ENCODE measurements at places on chromosomes 12 and 14.

DNA sequence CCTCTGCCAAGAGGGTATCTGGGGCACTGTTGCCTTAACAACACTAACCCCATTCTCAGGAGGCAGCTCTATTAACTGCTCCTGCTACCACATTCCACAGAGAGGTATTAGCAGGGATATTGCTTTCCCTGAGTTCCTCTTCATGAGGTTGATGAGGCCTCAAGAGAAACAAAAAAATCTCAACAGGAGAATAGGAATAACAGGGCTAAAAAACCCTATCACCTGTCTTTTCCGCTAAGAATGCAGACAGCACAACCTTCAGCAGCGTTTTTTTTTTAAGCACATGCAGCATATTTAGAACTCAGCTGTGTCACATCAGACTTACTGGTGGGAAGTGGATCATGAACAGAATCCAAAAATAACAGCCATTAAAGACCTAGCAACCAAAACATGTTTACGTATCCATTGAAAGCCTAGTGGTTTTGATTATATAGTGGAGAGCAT, 29.2 kb downstream of the ATF7 start:
- DNase-seq: no peak

DNA sequence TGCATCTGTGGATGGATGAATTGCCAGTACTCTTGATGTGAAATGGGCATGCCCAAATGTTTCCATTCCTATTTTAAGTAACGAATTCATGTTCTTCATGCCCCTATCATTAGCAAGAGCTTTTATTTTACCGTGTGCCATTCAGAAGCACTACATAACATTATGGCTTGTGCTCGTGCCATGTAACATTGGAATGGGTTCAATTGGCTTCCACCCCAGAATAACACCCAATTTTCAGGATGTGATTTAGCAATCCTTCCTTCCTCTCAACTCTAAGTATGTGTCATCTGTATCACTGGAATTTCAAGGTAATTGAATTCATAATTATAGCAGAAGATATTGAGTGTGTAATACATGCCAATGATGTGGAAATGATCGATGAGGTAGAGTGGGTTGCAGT, 145.8 kb upstream of the TMPO start:
- DNase-seq: no peak

GRCh38 chr12:109772622-109773321, 59.1 kb downstream of the FAM222A start:
- no peak for DNase-seq

DNA sequence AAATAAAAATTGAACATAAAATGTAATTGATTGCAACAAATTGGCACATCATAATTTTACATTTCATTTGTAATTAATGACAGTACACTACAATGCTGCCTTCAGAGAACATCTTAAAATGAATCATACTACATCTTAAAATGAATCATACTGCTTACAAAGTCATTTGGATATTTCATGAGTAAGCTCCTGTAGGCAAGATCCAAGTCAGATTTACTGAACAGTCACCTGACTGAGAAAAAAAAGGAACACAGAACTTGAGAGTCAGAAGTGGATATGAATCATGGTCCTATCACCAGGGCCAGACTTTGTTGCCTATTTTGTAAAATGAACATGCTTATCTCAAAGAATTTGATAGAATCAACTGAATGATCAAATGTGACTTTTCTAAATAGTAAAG, 32.7 kb upstream of the FBLN5 start:
- DNase-seq: peak; percentile 23

DNA sequence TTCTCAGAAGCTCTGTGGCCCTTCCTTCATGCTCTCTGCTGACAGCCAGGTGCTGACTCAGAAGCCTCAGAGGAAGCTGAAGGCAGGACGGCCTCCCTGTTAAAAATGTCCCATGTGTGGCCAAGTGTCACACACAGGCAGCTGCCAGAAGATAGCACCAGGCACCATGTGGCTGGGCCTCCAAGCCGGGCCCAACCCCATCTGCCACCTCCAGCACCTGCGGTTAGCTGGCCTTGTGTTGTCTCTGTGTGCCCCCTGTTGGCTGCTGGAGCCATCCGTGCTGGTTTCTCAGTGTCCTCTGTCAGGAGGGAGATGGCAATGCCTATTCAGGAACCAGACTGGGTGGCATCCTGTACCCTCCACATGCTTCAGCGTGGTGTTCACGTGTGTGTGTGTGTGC, 63.2 kb downstream of the TSPAN11 start:
- DNase-seq: no peak

DNA sequence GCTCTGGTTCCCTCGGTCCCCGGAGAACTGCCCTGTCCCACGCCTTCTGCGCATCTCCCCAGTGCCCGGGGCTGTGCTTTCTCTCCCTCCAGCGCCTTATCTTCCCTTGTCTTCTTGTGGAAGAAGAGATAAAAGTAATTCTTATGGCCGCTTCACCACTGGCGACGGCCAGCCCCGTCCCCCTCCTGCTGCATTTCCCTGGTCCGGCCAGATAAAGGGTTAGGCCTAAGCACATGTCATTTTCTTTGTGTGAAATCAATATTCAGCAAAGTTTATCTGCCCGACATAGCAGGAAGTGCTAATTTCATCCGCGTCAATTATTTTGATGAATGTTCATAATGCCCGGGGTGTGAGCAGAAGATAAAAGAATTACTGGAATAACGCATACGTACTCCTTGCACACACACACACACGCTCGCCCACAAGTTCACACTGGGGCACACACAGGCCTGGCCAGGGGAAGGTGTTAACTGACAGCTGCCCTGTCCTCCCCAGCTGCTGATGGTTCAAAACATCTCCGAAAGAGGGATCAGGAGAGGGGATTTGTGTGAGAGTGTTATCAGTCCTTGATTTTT, 177.7 kb upstream of the LHX5 start:
- no peak for DNase-seq

- DNase-seq: no peak
Observed at GRCh38 chr12:67456431-67456901, 187.3 kb downstream of the CAND1 start.

DNA sequence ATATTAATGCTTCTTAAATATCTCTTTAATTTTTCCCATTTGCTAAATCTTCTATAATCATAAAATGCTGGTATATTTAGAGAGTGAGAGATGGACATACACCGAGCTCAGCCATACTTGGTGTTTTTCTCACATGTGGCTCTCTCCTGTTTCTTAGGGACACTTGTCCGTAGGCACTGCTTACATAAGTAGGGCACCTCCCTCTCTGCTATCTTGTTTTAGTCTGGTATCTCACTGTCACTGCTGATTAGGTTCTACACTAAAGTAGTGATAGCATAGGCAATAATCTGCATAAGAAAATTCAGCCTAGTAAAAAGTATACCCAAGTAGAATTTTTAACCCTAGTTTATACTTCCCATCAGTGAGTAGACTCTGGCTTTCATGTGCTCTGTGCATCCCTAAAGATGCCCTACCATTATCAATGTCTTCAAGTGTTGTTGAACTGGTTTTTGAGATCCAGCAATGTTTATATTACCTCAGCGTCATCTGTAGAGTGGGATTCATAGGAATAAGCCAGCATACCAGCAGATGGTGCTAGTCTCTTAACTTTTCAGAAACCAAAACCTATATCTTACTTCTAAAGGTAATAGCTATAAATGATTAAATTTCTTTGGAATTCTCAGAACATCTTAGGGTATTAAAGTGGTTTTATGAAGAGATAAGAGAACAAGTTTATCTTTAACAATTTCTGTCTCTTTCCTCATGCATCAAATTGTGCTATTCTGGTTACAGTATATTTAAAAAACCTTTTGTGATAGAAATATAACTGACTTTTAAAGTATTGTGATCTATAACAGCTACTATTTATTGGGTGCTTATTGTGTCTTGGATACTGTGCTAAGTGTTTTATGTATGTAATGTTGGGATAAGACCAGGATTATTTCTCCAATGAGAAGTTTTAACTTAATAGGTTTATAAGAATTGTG, 32.9 kb downstream of the ARID2 start:
- no peak for DNase-seq

DNA sequence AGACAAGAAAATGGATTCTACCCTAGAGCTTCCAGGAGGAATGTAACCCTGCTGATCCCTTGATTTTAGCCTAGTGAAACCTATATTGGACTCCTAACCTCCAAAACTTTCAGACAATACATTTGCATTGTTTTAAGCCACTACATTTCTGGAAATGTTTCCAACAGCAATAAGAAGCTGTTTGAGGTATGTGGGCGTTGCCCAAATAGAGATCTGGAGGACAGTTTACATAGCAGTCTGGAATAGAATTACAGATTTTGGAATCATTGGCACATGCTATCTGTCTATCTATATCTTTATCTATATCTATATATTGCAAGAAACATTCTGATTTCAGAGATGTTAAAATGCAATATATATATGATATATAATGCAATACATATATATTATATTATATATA, 42.4 kb upstream of the EGLN3 start:
- DNase-seq: no peak

GRCh38 chr12:99267038-99267437, 380.5 kb upstream of the GARIN6 start:
- no peak for DNase-seq

GRCh38 chr14:31419967-31420318, 407 bp downstream of the HEATR5A start:
- peak; percentile 18 for DNase-seq

GRCh38 chr14:64082837-64083236, 211.3 kb downstream of the ESR2 start:
- no peak for DNase-seq

DNA sequence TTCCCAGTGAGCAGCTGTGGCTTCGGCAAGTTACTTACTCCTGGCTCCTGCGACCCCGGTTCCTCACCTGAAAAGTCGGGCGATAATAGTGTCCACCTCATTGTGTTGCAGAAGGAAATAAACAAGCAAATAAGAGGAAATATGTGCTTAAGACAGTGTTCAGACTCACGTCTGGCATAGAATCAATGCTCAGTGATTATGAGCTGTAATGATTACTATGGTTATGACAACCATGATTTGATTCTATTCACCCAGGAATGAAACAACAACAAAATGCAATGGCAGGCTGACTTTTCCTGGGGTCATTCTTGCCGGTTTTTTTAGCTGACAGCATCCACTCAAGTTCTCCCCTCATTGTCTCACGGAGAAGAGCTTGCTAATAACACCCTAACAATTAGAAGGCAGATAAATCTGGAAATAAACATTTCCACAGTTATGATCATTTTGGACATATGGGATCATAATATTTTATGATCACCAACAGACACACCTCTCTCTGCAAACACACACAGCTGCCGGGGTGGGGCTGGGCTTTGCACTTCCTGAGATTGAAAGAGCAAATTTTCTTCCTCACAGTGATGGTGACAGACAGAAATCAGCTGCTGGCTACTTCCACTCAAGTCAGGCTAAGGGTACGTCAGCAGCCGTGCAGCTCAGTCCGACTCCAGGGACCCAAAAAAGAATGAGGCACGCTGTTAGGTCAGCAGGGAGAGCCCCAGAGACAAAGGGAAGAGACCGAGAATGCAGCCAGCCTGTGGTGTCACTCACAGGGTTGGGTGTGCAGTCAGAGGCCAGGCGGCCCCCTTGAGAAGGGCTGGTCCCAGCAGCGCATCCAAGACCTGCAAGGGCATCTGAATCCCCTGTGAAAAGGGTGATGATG, 158.0 kb downstream of the RIMBP2 start:
- no peak for DNase-seq

DNA sequence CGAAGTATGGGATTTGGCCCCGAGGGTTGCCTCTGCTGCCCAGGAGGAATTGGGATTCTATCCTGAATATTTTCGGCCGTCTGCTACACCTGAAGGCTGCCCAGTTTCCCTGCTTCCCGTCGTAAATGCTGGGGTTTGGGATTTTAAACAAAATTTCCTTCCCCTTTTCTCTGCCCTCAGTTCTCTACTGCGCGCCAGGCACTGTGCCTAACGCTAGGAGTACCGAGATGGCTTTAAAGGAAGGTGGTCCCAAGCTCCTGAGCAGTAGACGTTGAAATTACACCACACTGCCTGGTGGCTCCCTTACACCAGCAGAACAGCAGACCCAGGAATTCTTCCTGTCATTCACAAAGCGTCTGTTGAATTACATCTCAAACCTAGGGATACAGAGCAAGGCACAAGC, 566 bp upstream of the PRDM4 start:
- no peak for DNase-seq

DNA sequence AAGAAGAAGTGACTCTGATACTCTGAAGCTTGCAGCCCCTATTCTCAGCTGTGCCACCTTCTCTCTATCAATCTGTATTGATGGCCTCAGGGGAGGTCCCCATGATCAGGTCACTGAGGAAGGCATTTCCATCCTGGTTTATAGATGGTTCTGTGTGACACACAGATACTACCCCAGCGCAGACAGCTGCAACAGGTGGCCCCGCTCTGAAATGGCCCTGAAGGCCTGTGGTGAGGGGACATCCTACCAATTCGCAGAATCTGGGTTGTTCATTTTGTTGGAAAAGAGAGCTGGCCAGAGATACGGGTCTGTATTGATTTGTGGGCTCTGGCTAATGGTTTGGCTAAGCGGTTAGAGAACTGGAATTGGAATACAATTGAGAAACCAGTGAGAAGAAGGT, 21.7 kb downstream of the DLK1 start:
- DNase-seq: no peak

GRCh38 chr14:36627981-36628380, 33.7 kb upstream of the PAX9 start:
- DNase-seq: no peak

GRCh38 chr12:108507971-108508642, 7.0 kb upstream of the FICD start:
- no peak for DNase-seq

GRCh38 chr14:98507264-98507663, 764.7 kb downstream of the BCL11B start:
- DNase-seq: no peak

DNA sequence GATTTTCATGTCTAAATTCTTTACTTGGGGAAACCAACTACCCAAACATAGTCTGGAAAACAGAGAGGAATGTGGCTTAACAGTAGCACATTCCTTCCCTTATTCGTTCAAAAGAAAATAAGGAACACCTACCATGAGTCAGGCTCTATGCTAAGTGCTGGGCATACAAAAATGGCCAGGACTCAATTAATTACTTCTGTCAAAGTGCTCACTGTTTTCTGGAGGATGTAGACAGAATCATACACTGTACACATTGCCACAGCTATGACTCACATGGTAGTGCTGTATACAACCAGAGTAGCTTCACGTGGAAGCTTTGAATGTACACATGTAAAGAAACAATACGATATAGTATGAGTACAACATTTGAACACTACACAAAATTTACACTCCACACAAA, 50.1 kb downstream of the SLC25A21 start:
- DNase-seq: no peak
